Small intestine (tissue), 16 donors: ENCODE measurements at places on chromosomes 13 and 19.

DNA sequence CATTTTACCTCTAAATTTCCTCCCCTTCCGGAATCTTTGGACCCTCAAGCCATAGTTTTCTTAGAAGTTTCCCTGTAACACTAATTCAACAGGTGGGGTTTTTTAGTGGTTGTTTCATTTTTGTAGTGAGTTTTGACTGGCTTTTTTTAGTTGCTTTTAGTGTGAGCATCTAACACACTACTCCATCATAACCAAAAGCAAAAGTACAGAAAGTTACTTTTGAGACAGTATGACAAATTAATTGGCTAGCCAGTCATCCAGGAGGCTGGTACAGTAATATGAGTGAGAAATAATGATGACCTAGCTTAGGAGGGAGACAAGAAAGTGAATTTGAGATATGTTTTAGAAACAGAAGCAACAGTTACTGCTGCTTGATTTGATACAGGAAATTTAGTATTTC lies 71.5 kb downstream of the DNAJC15 start:
- no peak for DNase-seq

GRCh38 chr13:46295491-46296114 lies 83.9 kb downstream of the LRRC63 start:
- no peak for DNase-seq

GRCh38 chr13:36530050-36530789 lies 97.9 kb downstream of the CCNA1 start:
- peak; percentile 0 for DNase-seq

DNA sequence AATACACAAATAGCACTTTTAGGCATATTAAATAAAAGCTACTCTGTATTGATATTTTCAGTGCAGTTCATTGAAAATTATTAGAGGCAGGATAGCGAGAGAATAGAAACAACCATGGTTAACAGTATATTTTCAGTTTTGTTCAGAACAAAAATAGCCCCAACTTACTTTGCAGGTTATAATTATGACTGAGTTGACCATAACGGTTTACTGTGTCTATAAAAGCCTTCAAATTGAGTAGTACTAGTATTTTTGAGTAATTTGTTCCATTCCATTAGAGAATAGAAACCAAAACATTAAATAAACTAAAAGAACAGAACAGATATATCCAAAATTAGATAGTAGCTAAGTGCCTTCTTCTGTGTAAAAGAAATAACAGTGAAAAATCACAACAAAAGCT lies 1108.4 kb upstream of the PCDH20 start:
- DNase-seq: no peak

DNA sequence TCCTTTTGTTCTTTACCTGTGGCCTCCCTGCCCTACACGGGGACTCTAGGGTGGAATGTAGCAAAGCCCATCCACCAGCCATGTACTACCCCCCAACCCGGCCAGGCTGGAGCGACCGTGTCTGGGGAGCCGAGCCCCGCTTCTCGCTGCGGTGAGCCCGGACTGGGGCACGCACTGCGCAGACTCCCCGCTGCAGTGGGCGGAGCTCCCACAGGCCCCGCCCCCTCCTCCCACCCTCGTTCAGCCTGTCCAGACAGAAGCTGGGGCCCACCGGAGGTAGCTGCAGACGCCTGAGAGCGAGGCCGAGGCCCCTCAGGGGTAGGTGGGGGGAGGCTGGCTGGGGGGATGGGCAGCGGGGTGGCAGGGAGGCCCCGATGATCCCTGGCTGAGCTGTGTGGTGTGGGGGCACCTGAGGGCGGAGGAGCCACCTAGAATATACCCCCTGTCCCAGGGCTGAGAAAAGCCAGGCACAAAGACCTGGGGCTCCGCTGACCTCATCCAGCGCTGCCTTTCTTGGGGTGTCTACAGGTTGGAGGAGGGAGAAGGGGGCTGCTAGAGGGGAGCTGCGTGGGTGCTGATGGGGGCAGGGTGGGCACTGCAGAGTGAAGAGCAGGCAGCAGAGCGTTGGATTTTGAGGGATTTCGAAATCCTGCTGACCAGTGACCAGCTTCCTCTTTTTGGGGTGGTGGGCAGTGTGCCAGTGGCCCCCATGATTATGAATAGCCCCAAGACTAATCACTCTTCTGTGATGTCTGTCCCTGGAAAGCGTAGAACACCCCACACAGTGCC lies 17.3 kb downstream of the PLD3 start:
- DNase-seq: peak; percentile 94

GRCh38 chr19:35818445-35818844 lies 5.8 kb upstream of the PRODH2 start:
- no peak for DNase-seq

DNA sequence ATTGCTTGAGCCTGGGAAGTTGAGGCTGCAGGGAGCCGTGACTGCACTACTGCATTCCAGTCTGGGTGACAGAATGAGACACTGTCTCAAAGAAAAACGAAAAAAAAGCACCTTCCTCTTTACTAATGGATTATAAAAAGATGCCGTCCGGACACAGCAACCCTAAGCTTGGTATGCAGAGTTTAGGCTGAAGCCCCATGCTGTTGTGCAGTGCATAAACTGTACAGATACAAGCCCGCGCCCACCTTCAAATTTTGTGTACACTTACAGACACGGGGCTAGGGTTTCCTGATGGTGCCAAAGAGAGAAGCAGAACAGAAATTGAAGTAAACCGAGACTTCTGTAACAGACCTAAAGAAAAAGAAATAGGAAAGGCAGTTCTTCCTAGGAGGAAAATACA lies 9.0 kb downstream of the LPAR6 start:
- DNase-seq: no peak

GRCh38 chr13:59038824-59039223 lies 1124.9 kb downstream of the DIAPH3 start:
- DNase-seq: no peak

GRCh38 chr13:57857945-57858344 lies 226.4 kb downstream of the PCDH17 start:
- no peak for DNase-seq

- DNase-seq: no peak
These were observed 565.0 kb downstream of the FGF9 start for GRCh38 chr13:22235950-22236290.

DNA sequence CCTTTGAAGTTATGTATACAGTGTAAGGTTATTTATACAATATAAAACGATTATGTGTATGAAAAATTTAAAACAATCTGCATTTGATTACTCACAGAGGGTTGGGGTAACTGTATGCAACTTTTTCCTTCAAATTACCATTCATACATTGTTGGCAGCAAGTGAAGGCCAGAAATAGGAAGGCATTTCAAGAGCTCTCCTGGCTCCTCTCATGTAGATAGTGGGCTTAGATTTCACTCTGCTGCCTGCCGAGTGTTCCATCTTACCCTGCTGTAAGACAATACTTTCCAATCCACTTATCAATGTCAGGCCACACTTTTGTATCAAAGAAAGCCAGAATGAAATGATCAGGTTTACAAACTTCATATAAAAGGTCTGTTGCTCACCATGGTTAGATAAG lies 245.2 kb downstream of the DNAJC15 start:
- DNase-seq: no peak

- DNase-seq: no peak
These were observed 3.5 kb downstream of the SPACA6 start for GRCh38 chr19:51696606-51697005.

DNA sequence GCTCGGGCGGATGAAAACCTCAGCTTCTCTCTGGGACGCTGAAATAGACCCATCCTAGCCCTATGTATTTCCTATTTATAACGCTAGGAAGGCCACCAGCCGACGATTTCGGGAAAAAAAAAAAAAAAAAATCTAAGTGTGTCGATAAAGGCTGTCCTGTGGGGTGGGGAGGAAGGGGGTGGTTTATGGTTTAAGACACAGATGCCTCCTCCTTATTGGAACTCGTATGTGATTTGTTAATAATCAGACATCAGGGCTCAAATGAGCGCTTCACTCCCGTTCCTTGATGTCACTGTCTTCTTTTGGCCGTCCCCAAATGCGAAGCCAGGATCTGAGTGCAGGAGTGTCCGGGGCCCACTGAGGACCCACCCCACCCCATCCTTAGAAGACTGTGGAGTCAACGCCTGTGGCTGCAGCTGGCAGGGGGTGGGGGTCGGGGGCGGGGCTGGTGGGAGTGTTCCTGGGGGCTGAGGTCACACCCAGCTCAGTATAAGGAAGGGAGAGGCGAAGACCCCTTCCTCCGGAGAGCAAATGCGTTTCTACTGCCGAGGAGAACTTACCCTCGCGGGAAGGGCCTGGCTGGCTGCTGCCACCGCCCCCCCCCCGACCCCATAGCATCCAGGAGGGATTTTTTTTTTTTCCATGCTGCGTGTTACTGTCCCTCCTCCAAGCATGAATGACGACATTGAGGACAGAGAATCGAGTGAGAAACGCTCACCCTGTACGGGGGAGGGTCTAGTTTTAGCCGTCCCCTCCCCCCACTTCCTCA lies 971 bp downstream of the ATCAY start:
- no peak for DNase-seq

DNA sequence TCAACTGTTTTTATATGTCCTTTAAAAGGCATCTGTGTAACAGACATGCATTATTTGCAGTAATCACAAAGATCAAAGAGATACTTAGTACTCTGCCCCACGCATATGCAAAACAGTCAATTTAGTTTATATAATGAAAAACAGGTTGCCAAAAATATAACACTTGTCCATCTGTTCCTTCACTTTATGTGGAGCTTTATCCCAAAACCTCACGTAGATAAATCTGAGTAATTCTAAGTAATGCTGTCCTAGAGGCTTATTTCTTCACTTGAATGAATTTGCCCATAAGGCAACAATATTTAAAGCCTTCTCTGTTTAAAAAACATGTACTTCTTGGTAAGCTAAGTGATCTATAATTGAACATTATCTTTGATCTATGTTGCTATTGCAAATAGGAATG lies 20.3 kb upstream of the SLITRK6 start:
- no peak for DNase-seq

GRCh38 chr13:88729605-88730004 lies 1058.4 kb downstream of the SLITRK5 start:
- DNase-seq: no peak

DNA sequence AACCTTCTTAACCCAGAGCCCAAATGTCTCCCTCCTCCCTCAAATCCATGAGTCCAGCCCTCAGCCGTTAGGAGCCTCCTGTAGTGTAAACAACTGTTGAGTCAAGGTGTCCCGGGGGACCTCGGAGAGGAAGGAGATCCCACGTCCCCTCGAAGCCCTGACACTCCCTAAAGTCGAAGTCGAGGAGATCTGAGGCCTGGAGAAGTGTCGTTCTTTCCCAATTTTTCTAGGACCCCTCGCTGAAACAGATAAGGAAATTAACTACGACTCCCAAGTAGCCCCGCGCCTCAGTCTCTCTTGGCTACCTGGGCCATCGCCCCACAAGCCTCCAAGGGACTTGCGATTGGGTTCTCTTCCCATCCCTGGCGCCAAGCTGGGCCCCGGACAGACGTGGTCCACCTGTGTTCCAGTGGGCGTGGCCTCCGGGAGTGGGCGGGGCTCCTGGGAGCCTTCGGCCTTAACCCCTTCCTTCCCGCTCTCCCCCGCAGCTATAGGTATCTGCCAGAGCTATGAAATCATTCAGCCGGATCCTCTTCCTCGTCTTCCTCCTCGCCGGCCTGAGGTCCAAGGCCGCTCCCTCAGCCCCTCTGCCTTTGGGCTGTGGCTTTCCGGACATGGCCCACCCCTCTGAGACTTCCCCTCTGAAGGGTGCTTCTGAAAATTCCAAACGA lies 869 bp downstream of the GFY start:
- DNase-seq: no peak

GRCh38 chr13:106911627-106912026 lies 343.7 kb upstream of the ARGLU1 start:
- DNase-seq: no peak

DNA sequence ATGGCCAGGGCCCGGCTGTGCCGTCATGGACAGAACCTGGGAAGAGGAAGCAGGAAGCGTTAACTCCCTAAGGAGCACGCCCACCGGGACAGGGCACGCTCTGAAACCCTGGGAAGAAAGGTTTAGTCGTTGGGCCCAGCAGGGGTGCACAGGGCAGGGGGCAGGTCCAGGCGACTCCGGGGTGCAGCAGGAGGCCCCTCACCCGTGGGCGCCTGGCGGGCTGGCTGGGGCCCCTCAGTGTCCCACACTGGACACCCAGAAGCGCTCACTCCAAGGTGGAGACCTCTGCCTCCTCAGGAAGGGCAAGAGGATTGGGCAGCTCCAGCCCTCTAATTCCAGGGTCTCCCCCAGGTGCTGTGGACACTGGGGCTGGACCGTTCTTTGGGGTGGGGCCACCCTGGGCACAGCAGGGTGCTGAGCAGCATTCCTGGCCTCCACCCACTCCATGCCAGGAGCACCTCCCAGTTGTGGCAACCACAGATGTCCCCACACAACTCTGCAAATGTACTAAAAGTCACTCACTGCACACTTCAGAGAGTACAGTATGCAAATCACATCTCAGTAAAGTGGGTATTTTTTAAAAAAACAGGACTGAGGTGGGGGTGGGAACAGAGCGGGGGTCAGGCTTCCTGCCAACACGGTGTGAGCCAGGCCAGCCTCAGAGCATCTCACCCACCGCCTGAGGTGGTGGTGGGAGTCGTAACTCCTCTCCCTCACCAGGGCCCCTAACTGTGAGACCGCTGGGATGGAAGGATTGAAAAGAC lies 35.2 kb downstream of the PIP5K1C start:
- DNase-seq: no peak

- DNase-seq: no peak
These were observed 466.7 kb downstream of the TSHZ3 start for GRCh38 chr19:30882411-30883005.

DNA sequence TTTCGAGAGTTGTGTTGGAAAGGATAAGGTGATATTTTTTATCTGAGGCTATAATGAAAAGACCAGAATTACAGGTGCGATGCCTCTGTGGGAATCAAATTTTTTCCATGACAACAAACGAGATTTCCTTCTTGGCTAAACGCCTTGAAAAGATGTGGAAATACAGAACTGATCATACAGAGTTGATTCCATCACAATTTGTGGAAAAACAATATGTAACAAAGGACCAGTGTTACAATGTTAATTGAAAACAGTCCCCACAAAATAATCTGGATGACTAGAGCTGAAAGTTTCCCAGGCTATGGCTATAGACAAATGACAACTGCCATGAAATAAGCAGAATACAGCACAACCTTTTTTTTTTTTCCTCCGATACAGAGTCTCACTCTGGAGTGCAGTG lies 628.9 kb downstream of the DIAPH3 start:
- DNase-seq: no peak

DNA sequence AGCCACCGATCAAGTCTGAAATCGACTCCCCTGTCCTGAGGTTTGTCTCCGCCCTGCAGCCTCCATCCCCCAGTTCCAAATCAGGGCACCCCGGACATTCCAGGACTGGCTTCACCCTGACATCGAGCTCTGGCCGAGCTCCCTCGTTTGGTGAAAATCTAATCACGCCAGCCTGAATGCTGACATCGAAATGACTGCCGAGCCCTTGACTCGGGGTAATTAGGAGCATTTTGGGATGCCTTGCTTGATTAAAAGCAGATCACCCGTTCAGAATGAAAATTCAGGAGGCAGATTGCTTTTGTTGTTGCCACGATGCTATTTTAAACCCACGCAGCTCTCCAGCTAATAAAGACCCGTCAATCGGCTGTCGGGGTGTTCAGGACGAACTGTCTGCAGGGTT lies 34.3 kb downstream of the ZNRF4 start:
- no peak for DNase-seq

- peak; percentile 27 for DNase-seq
These were observed 757 bp downstream of the WASF3 start for GRCh38 chr13:26558074-26558805.
